COLO829 (cell line): ENCODE measurements at places on chromosomes 7 and 10.

GRCh38 chr10:32373031-32373430 is 26.1 kb upstream of the EPC1 start:
- DNase-seq, result no peak

DNA sequence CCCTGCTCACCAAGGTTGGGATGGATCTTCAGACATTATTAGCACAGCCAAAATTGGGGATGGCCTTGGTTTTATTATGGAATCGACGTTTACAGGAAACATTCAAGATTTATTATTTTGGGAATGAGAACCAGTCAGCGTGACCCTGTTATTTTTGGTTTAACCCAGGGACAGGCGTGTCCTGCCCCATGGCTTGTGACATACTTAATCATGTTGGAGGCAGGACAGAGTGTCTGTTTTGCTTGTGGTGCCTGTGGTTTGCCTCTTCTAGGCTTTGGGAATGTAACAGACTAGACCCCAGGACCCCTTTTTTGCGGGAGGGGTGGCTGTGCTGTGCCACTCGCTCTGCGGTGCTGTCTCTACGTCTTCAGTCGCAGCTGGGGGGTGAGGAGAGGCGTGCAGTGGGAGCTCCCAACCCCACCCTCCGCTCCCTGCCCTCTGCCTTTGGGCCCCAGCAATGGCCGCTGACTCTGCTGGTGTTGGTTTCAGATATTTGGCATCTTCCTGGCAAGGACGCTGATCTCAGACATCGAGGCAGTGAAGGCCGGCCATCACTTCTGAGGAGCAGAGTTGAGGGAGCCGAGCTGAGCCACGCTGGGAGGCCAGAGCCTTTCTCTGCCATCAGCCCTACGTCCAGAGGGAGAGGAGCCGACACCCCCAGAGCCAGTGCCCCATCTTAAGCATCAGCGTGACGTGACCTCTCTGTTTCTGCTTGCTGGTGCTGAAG is 20.1 kb upstream of the SH2D4B start:
- DNase-seq, result no peak

GRCh38 chr10:129704225-129704624 is 237.2 kb downstream of the MGMT start:
- no peak for DNase-seq

GRCh38 chr10:116912162-116912561 is 62.9 kb downstream of the ENO4 start:
- no peak for DNase-seq
